ENCODE measurements at places on chromosomes 5 and 9.
A peak's percentile ranks its signal among the peaks of the same experiment; 100 is the strongest.

- no peak for DNase-seq
Observed at GRCh38 chr9:16152276-16153101, 599.6 kb downstream of the CCDC171 start.

DNA sequence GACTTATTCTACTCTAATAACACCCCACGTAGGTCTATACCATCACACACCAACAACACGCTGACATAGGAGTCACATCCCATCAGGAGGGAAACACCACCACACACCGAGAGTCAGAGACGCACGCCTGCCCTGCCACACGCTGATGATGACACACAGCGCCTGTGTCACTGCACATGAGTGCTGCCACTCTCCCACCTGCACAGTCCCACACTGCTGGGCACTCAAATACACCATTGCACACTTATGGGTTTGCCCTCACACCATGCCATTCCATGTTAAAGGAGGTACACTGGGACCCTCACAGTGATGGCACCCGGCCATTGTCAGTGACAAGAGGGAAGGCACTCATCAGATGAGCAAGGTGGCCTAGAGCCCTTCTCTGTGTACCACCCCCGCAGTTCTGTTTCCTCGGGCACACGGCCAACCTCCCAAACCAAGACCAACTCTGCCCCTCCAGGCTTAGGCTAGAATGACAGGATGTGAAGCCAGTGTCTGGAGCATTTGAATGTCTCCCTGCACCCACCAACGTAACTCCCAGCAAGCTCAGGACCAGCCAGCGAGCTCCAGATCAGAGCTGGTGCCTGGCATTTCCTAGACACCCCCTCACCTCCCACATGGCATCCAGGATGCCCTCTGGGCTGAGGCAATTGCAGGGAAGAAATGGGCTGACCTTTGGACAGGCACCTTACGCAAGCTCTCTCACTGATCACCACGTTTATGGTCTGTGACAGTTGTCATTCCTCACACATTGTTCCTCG lies 3.6 kb upstream of the CPLX2 start:
- DNase-seq = no peak

DNA sequence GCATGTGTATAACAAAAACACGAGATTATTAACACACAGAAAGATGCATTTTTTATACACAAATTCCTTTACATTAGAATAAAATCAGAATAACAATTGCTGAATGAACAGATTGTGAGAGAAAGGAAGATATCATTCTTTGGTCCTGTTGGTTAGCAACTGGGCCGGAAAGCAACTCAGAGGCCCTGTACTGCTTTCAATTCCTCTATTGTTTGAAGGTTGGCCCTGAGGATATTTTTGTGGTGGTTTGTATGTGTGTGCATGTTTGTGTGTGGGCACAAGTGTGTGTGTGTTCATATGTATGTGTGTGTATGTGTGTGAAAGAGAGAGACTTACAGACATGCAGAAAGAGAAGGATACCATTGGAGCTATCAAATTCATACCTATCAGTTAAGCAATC lies 356.8 kb upstream of the DMAC1 start:
- no peak for DNase-seq

DNA sequence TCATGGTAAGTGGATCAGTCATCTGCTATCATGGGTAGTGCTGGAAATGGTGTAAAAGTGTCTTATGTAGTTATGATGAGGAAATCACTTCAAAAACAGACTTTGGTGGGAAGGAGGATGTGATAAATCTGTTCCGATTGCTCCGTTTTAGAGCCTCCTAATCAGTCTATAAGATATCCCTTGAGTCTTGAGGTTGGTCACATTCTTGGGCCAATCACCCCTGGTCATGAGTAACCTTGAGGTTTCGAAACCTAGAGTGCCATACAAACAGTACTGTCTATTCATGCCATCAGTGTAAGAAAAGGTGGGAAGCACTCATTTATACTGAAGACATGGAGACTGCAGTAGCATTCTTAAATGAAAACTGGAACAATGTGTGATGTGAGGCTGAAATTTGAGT lies 45.8 kb downstream of the LRRTM2 start:
- no peak for DNase-seq

DNA sequence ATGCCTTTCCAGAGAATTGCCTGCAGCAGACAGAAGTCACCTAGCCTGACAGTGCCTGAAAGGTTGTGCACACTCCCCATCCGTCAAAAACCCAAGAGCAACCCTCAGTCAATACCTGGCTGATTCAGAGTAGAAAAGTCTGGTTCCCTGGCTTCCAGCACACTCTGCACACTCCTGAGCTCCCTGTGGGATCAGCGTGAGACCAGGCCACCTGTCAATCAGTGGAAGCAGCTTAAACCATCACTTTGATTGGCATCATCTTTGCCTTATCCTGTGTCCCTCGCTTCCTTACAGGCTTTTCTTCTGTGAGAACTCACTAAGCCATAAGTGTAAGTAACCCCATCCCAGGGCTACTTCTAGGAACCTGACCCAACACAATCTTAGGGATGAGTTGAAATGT lies 109.8 kb downstream of the ACTL7B start:
- DNase-seq = no peak

GRCh38 chr9:19690128-19690527 lies 98.7 kb downstream of the SLC24A2 start:
- DNase-seq = no peak

DNA sequence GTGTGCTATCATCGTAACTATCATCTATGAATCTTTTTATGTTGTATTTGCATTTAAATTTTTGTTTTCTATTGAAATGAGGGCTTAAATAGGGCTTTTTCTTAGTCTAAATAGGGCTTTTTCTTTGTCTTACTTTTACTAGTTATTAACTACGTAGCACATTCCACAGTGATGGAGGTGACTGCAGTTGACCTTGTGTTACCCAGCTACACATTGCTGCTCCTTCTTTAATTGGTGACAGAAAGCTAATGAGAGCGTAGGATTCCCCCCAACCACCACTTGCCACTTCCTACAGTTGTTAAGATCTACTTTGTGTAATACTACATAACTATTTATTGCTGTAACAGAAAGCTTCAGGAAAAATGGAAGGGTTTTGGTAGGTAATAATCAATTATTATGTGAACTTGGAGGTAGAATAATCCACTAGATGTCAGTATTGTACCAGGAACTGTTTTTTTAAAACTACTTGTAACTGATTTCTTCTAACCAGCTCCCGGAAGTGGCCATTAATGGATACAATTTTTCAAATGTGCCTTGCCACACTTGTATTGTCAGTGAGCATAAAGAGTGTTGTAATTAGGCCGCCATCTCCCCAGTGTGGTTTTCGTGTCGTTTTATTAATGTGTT lies 18.0 kb downstream of the MTRR start:
- DNase-seq = no peak

DNA sequence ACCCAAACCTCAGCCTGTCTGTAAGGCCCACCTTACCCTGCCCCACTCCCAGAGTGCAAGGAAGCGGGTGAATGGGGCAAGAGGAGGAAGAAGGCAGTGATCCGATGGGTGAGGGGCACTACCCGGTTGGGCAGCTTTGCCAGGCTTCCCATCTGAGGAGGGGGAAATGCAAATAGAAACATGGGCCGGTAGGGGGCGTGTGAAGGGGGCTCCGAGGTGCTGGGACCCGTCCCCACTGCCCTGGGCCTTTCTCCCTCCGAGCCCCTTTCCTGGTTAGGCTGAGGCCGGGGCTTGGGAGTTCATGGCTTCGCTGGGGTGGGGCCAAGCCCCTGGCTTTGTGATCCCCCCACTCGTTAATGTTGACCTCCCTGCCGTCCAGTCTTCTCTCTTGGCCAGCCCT lies 23.6 kb upstream of the MYORG start:
- no peak for DNase-seq

GRCh38 chr5:157245476-157245875 lies 20.4 kb upstream of the CYFIP2 start:
- no peak for DNase-seq

DNA sequence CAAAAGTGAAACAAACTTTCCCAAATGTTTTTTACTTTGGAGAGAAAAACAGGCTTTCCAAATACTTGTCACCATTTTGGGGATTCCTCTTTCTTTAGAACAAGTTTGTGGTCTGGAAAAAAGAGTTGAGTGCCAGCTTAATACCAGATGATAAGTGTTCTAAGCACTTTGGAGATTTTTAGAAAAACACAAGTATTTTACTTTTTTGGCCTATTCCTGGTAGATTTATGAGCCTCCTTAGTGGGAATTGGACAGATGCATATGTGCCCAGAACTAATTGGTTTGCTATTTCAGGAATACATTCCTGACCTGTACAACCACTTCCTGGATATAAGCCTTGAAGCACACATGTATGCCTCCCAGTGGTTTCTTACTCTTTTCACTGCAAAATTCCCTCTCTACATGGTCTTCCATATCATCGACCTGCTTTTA lies 40.5 kb downstream of the GPR21 start:
- DNase-seq = no peak

DNA sequence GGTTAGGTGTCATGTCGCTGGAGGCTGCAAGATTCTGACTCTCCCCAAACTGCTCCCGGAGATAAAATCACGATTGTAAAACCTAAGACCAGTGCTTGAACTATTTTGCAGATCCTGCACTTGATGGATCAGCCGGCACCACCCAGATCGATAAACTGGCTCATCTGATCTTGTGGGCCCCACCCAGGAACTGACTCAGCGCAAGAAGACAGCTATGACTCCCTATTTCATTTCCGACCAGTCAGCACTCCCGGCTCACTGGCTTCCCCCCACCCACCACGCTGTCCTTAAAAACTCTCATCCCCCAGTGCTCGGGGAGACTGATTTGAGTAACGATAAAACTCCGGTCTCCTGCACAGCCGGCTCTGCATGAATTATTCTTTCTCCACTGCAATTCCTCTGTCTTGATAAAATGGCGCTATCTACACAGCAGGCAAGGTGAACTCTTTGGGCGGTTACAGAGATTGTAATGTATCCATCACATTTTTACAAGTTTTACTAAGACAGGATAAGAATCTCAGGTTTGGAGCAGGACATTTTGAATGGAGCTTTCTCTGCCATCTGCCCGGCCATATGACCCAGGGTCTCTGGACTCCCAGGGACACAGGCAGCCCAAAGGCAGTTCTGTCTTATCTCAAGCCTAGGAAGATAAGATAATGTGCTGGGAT lies 10.6 kb upstream of the PPP1R26 start:
- DNase-seq = no peak

DNA sequence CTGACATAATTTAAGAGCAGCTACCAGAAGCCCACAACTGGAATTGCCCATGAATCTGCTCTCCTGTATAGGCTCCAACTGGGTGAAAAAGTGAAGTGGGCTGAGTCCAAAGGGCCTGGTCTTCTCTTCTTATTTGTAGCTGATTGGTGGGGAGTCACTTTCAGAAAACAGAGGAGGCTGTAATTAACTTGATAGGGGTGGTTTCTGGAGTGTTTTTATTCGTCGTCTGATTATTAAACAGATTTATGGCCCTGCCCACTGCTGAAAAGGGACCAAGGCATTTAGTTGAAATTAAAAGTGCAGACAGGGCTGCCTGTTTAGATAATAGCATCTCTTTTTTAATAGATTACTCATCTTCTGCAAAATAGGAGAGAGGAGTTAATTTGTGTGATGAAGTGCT lies 81.0 kb upstream of the SAP30L start:
- DNase-seq = no peak

DNA sequence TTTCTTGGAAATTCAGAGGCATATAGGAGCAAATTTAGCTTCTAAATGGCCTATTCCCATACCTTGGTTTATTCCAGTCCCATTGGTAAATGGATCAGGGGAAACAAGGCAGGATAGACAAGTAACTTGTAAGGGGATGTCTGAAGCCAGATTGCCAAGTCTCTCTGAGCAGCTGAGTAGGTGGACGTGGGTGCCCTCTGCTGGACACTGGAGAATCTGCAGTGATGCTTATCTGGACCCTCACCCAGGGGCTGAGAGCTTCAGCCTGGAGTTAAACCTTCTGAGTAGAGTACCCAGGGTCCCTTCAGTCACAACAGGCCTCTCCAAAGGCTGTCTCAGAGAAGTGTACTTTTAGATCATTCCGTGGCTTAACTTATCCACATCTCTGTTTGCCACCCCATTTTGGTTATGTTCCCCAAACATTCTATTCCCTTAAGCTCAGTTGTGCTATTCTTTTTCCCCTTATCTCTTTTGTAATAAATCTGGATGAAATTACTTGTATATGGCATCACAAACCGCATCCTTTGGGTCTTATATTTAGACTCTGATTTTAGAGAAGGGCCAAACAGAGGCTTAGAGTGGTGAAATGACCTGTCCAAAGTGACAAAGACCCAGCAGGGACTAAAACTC lies 218.3 kb upstream of the GLRA1 start:
- peak; percentile 41 for DNase-seq

- no peak for DNase-seq
Observed at GRCh38 chr5:99605904-99606303, 677.1 kb upstream of the CHD1 start.

DNA sequence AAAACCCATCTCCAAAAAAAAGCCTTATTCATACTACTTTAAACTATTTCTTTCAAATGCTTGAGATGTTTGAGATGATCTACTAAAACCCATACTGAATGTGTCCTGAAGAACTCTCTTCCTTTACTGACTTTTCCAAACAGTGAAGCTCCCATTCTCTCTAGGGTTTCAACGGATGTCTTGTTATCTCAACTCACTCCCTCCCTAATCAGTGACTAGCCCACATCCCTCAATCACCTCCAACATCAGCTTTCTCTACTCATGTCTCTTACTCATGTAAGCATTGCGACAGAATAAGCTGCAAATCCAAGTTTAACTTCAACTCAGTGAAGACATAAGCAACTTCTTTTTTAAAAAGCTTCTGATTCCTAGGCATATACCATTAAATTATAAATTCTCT lies 42.1 kb downstream of the WDR41 start:
- DNase-seq = no peak

- no peak for DNase-seq
Observed at GRCh38 chr5:157400741-157401495, 59.1 kb upstream of the NIPAL4 start.

DNA sequence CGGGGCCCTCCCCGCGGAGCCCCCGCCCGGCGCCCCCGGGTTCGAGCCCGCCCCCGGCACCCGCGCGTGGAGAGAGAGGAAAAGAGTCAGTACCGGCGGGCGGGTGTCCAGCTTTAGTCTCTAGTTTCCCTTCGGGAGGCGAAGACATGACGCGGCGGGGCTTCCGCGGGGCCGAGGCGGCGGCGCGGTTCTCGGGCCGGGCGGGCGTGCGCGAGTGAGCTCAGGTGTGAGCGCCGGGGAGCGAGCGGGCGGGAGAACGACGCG lies 181 bp downstream of the DAP start:
- no peak for DNase-seq

DNA sequence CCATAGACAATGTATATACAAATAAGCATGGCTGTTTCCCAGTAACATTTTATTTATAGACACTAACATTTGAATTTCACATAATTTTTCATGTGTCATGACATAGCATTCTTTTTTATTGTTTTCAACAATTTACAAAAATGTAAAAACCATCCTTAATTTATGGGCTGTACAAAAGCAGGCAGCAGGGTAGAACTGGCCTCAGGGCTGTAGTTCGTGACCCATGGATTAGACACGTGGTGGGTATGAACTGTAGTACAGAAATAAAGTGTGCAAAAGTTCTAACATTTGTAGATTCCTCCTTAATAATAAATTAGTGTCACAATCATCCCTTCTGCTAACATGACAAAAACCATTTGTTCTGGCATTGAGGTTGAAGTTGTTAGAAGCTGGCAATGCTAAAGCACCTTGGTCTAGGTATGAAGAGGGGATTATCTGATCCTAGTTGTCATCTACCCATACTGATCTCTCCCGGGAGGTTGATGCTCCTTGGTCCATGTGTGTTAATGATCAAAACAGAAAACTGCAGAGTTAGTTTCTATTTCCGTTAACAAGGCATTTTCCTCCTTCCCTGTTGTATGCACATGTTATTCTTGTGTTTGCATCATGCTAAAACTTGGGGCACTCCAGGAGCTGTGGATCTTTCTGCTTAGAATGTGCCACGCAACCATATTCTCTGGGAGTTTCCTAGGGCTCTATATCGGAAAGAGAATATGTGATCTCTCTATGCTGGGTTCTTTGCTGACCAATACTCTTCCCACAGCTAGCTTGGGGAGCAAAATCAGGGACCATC lies 917.6 kb downstream of the TLE1 start:
- DNase-seq = no peak

Data from stimulated activated CD8-positive, alpha-beta memory T cell treated with anti-CD3 and anti-CD28 coated beads, Interleukin-12 subunit alpha, Interleukin-12 subunit beta, amount 100 ng/mL, for 1 hour (primary cell).